Stimulated activated naive CD4-positive, alpha-beta T cell (primary cell): ENCODE measurements at places on chromosomes 5 and 9.

DNA sequence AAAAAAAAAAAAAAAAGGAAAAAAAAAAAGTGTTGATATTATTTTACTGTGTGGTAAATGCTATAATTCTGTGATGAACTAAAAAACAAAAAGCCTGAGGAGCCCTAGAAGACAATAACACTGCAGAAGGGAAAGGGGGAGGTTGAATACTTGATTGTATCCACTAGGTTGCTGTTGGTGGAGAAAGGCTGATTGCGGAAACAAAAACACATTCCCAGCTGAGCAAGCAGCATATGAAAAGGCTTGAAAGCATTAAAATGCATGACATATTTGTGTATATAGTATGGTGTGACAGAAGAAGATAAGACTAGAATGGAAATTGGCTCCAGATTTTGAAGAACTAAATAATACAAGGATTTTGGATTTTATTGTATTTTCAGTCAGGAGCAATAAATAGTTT, 8.9 kb downstream of the RABGAP1 start:
- DNase-seq, result no peak

DNA sequence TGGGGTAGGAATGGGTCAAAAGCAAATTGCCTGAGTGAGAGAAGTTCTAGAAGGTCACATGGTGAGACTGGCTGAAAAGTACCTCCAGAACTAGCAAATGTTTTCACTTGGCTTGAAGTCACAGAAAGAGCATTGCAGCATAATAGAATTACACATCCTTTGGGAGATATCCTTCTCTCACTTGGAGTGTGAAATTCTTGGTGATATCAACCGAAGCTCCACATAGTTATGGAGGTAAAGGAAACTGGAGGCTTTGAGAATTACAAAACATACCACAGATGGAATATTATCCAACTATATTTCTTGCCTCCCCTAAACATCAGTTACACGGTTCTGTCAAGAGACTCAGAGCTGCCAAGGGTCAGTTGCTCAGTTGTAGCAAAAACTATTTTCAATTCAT, 182.4 kb downstream of the SEMA5A start:
- no peak for DNase-seq

- no peak for DNase-seq
Observed at GRCh38 chr9:101512116-101512515, 21.5 kb upstream of the RNF20 start.

DNA sequence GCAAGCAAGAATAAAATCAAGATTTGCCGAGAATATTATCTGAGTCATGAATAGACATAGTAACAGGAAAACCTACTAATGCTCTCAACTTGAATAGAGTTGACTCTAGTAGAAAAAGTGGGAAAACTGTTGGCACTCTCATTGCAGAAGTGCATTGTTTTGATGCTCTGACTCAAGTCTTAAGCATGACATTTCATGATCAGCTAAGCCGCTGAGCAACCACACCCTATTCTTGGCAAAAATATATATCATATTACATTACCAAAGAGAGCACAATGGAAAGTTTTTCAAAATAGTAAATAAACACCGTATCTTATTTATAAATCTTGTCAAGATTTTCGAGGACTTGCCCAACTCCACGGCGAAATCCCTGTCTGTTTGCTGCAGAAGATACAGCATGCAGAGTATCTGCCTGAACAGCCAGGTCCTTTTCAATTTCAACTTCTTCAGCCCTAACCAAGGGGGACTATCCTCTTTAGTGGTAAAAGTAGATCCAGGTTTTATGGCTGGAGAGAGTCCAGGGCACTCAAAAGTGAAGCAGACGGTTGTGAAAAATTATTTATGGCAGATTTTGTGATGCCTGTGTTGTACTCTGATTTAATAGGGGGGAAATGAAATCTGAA, 13.9 kb upstream of the ADAMTSL1 start:
- no peak for DNase-seq

DNA sequence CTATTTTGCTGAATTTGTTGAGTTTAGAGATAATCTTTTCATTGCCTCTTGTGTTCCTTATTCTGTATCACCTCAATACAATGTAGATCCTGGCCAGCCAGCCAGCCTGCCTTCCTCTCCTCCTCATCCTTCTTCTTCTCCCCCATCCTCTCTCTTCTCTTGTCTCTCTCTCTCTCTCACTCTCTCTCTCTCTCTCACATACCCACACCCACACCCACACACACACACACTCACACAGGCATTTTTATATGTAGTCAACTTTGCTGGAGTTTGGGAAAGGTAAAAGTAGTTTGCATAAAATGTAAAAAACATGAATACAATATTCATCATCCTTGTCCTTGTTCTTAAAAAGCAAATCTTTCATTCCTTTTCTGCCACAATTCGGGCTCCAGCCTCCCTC, 60.5 kb downstream of the ZFAND5 start:
- DNase-seq, result no peak

DNA sequence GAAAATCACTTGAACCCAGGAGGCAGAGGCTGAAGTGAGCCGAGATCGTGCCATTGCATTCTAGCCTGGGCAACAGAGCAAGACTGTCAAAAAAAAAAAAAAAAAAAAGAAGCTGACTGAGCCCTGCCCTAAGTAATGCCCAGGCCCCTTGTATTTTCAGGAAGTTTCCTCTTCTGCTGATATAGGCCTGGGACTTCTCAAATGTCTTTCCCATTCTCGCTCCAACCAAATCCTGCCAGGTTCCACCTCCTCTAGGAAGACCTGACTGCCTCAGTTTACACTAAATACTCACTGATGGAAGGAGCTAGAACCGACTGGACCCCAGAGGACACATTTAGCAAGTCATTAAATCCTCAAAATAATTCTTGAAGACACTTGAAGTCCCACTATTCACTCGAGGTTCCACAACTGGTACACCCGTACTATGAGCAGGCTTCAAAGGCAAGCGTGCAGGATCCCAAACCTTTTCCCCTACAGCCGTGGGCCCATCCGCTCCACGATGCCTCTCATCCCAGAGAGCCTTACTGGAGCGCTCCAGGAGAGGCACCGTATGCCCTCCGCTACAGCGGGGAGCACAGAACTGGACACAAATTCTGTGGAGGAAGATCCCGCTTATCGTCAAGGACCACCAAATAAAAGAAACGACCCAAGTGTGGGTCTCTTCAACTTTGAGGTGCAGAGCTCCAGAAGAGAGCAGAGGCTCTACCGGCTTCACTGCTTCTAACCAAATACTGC, 676 bp downstream of the NOL6 start:
- DNase-seq, result no peak

DNA sequence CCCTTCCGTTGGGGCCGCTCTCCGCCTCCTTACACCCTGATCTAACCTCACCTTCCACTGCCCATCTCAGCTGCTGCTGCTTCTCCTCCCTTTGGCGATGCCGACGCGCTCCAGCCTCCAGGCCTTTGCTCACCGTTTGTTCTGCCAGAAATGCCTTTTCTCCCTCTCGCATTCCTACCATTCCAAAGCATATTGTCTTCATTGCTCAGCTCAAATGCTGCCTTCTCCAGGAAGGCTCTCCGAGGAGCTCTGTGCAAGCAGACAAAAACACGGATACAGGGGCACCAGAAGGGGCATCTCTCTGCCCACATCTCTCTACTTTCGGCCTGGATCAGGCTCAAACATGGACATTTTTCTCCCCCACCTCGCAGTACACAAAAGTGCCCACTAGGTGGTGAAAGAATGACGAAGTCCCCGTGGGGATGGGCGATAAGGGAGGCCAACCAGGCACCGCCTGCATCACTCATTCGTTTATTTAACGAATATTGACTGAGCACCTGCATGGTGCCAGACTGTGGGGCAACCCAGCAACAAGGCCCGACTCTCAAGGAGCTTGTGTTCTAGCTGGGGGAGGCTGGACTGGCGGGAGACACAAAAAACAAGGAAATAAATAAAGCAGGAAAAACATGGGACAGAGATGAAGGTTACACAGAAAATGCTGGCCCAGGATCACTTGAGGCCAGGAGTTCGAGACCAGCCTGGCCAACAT, 7.3 kb upstream of the GRHPR start:
- peak; percentile 61 for DNase-seq

DNA sequence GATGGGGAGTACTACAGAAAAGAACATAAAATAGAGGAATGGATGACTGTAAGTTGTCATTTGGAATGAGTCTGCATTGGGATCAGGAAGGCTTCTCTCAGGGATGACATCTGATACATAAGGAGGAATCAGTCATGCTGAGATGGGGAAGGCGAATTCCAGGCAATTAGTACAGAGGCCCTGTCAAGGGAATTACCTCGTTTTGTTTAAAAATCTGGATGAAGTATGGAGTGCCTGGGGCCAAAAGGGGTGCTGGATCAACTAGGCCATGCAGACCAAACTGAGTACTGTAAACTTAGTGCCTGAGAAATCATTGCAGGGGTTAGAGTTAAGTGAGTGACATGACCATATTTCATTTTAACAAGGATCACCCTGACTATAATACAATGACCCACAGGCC, 30.5 kb downstream of the JAKMIP2 start:
- DNase-seq, result no peak

DNA sequence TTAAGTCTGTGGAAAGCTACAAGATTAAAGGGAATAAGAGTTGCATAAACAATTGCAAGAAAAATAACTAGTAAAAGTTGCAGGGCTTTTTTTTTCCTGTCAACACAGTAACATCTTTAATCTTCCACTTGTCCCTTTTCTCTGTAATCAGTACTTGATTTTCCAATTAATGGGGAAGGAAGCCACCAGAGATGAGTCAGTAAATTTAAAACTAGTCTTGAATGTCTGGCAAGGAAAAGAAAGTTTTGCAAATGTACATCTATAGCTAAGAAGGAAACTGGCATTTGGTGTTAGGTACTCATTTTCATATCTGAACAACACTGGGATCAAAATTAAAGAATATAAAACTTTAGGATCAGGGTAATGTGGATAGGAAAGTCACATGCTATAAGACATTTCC, 17.1 kb downstream of the DAP start:
- no peak for DNase-seq

- DNase-seq, result no peak
Observed at GRCh38 chr5:179387151-179388110, 42.2 kb upstream of the ADAMTS2 start.

DNA sequence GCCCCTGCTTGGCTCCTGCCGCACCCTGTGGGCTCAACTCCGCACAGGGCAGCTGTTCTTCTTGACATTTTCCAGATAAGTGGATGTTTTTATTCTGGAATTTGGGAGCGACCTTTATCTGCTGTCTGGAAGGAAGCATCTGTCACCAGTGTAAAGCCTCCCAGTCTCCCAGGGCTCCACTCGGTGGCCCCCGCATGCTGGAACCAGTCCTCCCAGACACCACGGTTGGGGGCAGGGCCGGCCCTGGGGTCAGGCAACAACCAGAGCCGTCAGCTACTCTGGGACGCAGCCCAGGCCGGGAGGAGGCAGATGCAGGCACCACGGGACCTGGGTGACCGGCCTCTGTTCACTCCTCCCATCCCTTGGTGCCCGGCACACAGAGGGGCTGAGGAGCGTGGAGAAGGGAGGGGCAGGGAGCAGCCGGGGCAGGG, 92.8 kb upstream of the ADAMTS2 start:
- no peak for DNase-seq

GRCh38 chr5:39080597-39081204, 6.5 kb upstream of the RICTOR start:
- DNase-seq, result no peak

GRCh38 chr9:99582814-99583213, 238.9 kb upstream of the NR4A3 start:
- DNase-seq, result no peak

DNA sequence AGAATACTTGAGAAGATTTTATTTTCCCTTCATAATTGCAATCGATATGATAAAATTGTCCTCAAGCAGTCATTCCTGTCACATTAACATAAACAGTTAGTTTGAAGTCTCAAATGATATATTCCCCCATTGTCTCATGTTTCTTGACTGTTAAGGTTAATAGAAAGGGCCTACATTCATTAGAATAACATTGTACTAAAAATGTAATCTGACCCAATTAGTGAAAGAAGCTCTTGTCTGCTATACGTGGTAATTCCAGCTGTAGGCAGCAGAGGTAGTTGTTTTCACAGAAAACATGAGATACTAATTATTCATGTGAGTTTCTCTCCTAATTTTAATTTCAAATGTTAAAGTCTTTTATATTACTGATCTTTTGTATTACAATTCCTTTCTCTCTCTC, 25.9 kb upstream of the AP3B1 start:
- DNase-seq, result no peak

DNA sequence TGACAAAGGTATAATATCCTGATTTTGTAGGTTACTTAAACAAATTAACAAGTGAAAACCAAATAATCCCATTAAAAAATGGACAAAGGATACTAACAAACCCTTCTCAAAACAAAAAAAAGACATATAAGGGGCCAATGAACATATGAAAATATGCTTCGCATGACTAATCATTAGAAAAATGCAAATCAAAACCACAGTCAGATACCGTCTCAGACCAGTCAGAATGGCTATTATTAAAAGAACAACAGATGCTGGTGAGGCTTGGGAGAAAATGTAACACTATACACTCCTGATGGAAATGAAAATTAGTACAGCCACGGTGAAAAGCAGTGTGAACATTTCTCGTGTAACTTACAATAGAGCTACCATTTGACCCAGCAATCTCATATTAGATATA, 1542.2 kb upstream of the CDH9 start:
- no peak for DNase-seq

- DNase-seq, result no peak
Observed at GRCh38 chr9:87640385-87640795, 85.5 kb upstream of the CTSL start.

DNA sequence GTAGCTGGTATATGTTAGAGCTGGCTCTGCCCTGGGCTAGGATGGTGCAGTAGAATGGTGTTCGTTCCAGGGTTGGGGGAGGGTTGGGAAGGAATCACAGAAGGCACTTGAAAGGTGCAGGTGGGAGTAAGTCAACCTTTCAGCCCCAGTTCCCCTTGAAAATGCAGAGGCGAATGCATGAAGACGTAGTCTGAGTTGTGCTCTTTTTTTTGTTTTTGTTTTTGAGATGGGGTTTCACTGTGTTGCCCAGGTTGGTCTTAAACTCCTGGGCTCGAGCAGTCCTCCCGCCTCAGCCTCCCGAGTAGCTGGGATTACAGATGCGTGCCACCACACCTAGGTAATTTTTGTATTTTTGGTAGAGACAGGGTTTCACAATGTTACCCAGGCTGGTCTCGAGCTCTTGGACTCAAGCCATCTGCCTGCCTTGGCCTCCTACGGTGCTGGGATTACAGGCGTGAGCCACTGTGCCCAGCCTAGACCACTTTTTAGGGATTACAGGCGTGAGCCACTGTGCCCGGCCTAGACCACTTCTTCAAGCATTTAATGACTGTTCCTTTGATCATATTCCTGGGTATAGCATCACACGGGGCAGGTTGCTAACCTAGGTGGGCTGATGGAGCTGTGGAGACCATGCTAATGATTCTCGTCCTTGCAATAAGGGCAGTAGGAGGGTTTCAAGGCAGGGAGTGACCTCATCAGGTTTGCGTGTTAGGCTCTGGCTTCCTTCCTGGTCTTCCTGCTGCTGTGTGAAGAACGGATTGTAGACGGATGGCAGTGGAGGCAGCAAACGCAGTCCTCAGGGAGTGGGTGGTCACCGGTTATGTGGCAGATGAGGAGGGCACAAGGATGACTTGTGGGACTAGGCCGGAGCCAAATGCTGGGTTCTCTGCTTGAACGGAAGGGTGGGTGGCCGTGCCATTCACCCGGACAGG, 13.7 kb downstream of the EHMT1 start:
- DNase-seq, result no peak

GRCh38 chr5:124180875-124181461, 565.5 kb downstream of the ZNF608 start:
- no peak for DNase-seq
